ENCODE measurements at places on chromosomes 1 and 21.

GRCh38 chr1:177686933-177687332 is 282.9 kb downstream of the SEC16B start:
- DNase-seq: no peak

DNA sequence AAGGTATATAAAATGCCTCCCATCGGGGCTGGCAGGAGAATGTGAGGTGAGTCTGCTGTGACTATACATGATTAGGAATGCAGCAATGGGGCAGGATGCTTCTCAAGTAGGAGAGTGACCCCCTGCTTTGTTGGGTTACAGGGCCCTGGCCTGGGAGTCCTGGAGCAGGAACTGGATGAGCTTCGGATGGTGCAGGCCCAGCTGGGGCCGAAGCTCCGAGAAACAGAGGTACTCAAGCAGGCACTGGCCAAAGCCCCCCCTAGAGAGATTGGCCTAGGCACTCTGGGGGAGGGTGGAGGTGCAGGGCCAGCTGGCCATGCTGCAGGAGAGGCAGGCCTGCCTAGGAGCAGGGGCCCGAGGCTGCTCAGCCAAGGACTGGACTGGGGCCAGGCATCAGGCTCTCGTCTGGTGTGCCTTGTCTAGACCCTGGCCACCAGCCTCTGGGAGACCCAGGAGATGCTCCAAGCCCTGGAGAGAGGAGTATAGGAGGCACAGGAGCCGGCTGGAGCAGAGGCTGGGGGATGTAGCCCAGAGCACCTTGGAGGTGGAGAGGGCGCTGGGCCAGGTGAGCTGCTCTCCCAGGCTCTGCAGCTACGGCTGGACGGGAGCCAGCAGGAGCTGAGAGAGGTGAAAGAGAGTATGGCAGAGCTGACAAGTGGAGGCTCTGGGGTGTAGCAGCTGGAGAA is 32.8 kb upstream of the PKP1 start:
- DNase-seq: no peak

DNA sequence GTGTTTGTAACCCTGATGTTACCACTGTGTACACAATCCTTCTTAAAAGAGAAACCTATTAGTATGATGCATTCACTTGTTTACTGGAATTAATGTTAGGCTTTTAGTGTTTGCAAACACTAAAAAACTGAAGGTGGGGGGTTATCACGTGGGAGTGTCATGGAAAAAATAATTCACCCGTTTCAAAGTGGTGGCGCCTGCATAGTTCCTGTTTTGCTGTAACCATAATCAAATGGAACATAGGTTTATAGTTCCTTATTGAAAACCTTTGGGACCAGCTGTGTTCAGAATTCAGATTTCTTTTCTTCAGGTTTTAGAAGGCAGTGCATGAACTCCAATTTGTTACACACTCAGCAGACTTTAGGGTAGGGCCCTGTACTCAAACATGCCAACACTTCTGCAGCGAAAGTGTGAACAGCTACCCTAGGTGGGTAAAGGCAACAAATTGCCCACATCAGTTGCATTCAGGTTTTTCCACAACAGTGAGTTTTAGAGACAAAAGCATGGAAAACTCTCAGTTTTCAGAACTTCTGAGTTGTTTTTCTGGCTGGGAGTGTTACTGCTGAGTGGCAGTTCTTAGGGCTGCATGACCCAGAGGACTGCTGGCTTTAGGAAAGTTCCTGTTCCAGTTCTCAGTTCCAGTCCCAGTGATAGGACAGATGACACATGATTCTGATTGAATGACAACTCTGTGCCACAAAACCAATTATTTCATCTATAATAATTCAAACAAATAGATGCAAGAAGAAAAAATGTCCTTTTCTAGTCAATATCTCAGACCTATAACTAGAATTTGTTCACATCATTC is 29.1 kb upstream of the IVNS1ABP start:
- no peak for DNase-seq

DNA sequence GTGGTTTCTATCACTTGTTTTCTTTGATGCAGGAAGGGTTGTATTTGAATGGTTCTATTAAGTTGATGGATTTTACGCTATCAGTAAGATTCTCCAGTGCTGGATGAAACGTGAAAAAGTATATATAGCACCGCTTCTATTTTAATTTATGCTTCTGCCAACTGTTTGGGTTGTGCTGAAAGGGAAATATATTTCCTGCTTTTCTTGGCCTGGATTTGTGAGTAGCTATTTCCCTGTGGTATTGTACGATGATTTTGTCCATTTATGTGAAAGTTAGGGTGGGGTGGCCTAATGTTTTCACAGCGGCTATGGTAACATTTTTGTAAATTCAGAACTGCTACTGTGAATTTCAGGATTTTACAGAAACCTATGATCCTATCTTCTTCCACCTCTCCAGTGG is 322 bp downstream of the C1orf162 start:
- no peak for DNase-seq

DNA sequence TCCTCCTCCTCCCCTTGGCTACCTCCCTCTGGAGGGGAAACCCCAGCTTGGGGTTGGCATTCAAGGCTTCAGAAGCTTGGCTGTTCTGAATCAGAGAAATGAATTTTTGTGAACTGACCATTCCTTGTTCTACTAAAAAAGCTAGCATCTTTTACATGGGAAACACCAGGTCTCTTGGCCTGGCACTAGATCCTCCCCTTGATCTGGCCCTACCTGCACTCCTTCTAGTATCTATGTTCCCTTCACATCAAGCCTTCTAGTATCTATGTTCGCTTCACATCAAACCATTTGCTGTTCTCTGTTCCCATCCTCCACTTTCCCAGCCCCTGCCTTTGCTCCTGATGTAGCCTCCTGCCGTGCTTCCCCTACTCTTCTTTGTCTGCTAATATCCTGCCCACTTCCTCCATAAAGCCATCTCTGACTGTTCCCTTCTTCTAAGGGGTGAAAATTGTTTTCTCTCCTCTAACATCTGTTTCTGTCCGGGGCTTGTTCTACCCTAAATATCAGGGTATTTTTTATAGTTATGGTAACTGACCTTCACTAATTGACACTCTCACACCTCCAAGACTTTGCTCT is 25.8 kb downstream of the FAM151A start:
- no peak for DNase-seq

All from activated CD4-positive, alpha-beta T cell treated with anti-CD3 and anti-CD28 coated beads for 48 hours (primary cell).